ENCODE measurements at places on chromosomes 11 and 22.

GRCh38 chr11:83661491-83662350, 375.6 kb upstream of the CCDC90B start:
- no peak for DNase-seq

DNA sequence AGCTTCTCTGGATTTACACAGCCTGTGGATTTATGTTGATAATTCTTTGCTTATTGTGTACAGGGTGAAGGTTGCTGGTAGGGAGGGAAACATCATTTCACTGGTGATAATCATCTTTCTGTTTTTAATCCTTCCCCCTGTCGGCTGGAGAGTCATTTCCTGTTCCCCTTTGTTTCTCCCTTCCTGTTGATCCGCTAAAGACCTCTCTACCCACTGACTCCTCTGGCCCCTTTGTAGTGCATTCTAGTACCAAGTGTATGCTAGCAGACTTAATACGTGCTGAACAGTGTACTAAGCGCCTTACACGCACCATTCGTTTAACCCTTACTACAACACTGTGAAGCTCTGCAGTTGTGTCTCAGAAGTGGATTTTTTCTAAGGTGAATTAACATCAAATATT, 19.0 kb upstream of the OR9Q1 start:
- DNase-seq, result no peak

- no peak for DNase-seq
Observed at GRCh38 chr11:73409431-73409830, 33.2 kb downstream of the RELT start.

GRCh38 chr11:709109-709997, 3.3 kb downstream of the EPS8L2 start:
- DNase-seq, result no peak

DNA sequence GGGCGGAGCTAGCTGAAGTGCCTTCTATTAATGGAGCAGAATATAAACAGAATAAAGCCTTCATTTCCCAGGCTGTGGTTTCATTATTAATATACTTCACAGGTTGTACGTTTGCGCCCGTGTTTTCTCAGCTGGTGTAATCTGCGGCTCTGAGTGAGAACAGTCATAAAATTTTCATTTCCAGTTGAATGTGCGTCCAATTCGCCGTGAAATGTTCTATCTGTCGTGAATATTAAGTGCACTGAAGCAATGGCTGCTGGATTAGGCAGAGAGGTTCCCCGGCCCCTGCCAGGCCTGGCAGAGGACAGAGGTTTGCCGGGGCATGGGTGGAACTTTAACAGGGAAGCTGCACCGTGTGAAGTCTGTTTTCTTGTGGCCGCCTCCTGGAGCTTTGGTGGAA, 874.4 kb downstream of the NTM start:
- DNase-seq, result no peak

DNA sequence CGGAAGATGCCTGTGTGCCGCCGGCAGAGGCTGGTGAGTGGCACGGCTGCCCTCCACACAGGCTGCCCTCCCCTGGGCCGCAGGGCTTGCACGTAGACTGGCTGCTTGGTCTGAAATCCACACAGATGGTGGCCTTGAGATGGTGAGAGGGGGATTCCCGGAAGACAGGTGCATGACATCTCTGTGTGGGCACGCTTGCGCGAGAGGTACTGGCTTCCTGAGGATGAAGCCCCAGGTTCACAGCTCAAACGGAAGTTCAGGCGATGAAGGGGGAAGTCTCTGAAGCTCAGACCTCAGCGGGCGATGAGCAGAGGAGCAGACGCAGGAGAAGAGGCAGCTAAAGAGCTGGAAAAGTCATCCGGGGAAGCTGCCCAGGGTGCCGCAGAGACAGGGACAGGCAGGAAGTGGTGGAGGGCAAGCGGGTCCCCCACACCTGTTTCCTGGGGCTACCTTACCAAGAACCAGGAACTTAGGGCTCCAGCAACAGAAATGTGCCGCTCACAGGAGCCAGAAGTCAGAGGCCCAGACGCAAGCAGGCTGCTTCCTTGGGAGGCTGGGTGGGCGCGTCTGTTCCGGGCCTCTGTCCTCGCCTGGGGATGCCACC, 7.2 kb downstream of the CRELD2 start:
- DNase-seq, result no peak

DNA sequence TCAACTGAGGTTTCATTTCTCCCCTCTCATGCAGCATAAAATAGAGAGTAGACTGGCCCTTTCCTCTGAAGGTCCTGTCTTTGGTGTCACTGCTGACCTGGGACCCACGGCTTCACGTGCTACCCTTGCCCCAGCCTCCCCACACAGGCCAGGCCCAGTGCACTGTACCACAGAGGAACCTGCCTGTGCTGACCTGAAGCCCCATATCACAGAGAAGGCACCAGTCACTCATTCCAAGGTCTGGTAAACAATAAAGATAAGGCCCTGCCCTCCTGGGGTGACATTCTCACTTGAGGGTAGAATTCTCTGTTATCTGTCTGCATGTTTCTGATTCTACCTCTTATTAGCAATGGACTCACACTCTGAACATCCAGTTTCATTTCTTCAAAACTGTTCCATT, 51.3 kb downstream of the RPL27A start:
- DNase-seq, result no peak

DNA sequence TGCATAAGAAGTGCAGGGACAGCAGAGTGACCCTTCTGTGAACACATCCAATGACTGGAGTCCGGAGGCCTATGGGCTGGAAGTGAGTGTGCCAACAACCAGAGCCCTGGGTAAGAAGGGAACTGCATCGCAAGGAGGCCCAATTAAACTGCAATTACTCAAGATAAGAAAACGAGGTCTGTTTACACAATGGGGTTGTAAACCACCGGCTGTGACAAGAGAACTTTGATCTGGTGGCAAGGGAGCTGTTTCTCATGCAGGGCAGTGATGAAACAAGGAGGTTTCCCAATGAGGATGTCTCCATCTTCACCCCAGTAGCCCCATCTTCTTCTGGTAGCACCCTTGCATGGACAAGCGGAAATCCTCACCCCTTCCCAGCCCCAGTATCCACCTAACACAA, 21.5 kb downstream of the ETS1 start:
- DNase-seq, result no peak

- no peak for DNase-seq
Observed at GRCh38 chr11:122276221-122276620, 160.2 kb upstream of the BLID start.

GRCh38 chr11:17812091-17812864, 77.7 kb downstream of the KCNC1 start:
- no peak for DNase-seq

- no peak for DNase-seq
Observed at GRCh38 chr11:78564490-78565467, 9.9 kb downstream of the NARS2 start.

DNA sequence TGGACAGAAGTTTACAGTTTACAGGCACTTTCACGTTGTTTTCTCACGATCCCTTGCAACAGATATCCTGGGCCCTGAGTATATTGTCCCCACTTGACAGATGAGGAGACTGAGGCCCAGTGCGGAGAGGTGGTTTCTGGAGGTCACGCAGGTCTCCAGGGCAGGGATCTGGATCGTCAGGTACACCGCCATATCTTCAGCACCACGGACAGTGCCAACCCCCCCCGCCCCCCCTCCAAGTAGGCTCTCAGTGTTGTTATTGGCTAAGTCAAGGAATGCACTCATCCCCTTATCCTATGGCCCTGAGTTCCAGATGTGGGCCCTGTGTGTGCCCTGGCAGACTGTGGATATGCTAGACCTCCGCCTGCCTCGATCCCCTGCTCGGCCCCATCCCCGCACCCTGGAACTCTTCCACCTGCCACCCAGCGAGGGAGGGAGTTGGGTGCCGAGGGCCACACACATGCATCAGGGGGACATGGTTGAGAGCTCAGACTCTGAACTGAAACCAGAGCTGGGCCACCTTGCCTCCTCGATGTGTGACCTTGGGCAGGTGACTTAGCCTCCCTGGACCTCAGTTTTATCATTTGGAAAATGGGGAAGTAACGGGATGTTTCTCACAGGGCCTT, 37.5 kb downstream of the MPPED1 start:
- no peak for DNase-seq

- DNase-seq, result no peak
Observed at GRCh38 chr11:73399636-73400035, 23.4 kb downstream of the RELT start.

- no peak for DNase-seq
Observed at GRCh38 chr22:48719978-48720661, 1107.6 kb downstream of the BRD1 start.

- no peak for DNase-seq
Observed at GRCh38 chr11:114180301-114181055, 115.7 kb upstream of the NNMT start.

DNA sequence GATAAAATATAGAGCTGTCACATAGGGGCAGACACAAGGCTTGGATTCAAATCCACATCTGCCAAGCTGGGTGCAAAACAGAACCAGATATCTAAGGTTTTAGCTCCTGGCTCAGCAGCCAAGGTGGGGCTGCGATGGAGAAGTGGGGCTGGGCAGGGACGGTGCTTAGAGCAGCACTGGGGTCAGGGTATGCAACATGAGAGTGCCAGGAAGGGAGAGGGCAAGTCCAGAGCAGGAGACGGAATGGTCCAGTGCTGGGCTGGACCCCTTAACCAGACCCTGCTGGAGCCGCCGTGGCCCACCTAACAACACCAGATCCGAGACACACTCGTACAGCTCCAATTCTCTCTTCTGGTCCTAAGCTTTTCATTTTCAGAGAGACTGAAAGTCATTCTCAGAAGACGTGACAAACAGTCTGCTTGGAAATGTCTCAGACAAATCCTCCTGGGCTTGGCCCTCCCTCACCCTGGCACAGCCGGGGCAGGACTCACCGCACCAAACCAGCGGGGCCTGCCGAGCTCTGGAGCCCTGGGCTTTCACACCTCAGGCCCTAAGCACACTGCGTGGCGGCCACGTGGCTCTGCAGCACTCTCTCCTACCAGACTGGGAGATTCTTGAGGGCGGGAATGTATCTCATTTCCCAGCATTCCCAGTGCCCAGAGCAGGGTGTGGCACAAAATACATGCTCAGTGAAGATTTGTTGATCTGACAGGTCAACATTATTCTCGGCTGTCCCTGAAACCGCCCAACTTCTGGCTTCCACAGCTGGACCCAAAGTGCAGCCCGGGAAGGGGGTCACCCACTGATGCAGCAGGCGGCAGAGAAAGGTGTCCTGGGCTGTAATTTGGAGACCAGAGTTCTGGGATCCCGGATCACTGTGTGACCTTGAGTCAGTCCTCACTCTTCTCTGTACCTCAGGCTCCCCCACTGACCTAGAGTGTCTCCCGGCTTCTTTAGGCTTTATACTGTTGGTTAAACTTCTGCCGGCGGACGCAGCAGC, 11.6 kb downstream of the LRRC32 start:
- no peak for DNase-seq

DNA sequence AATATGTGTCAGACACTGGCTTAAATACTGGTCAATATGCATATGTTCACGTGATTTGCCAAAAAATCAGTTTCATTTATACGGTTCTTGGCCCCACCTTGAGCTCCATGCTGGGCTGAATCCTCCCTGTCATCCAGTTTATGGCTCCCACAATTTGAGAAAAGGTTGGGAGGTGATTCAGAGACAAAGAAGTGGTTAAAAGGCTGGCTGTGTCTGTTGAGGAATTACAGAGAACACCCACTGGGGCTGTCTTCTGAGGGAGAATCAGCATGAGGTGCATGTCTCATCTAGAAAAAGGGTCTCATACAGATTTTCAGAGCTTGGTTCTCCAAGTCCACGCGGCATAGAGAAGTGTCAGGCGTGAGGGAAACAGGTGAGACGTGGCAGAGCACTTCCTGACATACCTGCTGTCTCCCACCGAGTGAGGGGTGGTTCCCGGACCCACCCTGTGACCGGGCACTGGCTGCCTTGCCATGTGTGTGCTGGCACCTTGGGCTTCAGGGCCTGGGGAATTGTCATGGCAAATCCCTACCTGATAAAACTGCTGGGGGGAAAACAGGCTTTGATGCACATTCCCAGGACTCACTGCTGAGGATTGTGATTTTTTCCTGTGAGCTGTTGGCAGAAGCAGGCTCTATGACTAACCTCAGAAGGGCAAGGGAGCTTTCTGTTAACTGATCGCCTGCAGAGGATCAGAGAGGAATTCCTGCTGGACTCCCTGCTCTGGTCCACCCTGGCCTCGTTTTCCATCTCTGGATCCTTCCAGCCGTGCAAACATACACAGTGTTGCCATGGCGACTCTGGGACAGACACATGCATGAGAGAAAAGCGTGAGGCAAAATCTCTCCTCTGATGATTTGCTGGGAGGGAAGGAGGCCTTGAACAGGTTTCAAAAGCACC, 223.6 kb downstream of the ADAMTS15 start:
- no peak for DNase-seq

GRCh38 chr11:117459123-117459978, 131.7 kb downstream of the CEP164 start:
- no peak for DNase-seq

GRCh38 chr11:74685905-74686304, 45.3 kb downstream of the CHRDL2 start:
- DNase-seq, result no peak

DNA sequence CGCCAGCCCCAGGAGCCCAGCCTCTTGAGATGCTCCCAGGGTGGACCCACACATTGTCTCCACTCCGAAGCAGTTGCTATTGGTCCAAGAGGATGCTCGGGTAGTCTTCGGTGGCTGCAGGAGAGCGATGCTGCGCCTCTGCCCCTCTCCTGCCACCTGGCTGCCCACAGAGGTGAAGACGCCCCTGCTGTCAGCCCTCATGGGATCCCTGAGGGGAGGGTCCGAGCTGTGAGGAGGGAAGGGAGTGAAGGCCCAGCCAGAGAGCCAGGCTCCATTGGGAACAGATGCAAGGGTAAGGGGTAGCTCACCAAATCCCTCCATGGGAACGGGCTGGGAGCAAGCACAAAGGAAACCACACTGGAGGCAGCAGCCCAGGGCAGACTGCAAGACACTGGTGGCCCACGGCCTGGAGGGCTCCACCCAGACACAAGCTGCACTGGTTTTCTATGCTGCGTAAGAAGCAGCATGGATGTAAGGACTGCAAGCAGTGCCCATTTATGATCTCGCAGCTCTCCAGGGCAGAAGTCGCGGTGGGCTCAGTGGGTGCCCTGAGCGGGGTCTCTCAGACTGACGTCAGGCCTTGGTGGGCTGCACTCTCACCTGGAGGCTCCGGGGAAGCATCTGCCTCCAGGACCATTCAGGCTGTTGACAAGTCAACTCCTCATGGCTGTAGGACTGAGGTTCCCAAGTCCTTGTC, 15.7 kb downstream of the TSPAN32 start:
- no peak for DNase-seq

GRCh38 chr11:3983101-3983500, 111.5 kb upstream of the RRM1 start:
- DNase-seq, result no peak

GRCh38 chr22:49099089-49099488, 728.6 kb downstream of the BRD1 start:
- no peak for DNase-seq

- no peak for DNase-seq
Observed at GRCh38 chr22:50045211-50046018, 12.7 kb downstream of the TTLL8 start.

GRCh38 chr11:2709429-2709828, 9.6 kb upstream of the KCNQ1OT1 start:
- DNase-seq, result no peak

- DNase-seq, result no peak
Observed at GRCh38 chr11:78669249-78669648, 94.6 kb upstream of the NARS2 start.

- DNase-seq, result no peak
Observed at GRCh38 chr11:71330349-71330748, 78.0 kb upstream of the SHANK2 start.

- no peak for DNase-seq
Observed at GRCh38 chr11:71322192-71322735, 69.9 kb upstream of the SHANK2 start.
